CD4-positive, alpha-beta T cell treated with Interleukin-4 for 4 hours (primary cell): ENCODE measurements at places on chromosomes 3 and 15.

GRCh38 chr3:31448882-31449243 is 83.9 kb upstream of the STT3B start:
- no peak for DNase-seq

DNA sequence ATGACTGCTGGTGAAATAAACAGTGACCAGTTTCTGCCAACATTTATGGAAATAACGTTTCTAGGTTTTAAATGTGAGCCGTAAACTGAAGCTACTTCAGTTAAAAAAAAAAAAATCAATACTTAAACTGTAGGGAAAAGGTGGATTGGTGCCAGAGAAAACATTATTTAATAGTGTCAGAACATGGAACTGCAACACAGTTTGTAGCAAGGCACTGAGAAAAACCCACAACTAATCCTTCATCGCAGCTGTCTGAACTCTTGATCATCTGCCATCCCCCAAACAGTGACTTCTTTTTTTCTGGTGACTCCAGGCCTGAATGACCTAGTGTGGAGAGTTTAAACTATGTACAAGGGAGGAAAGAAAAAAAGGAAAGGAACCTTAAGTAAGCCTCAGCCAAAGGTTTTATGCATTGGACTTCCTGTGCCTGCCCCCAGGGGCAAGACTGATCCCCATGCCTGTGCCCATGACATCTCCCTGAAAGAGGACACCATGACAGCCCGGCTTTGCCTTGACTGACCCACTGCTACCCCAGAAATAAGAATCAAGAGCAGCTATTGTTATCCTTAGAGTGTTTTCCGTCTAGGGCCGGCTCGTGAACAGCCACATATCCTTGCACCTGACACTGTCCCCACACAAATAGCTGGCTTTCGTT is 33.1 kb downstream of the CRTAP start:
- DNase-seq, result no peak

DNA sequence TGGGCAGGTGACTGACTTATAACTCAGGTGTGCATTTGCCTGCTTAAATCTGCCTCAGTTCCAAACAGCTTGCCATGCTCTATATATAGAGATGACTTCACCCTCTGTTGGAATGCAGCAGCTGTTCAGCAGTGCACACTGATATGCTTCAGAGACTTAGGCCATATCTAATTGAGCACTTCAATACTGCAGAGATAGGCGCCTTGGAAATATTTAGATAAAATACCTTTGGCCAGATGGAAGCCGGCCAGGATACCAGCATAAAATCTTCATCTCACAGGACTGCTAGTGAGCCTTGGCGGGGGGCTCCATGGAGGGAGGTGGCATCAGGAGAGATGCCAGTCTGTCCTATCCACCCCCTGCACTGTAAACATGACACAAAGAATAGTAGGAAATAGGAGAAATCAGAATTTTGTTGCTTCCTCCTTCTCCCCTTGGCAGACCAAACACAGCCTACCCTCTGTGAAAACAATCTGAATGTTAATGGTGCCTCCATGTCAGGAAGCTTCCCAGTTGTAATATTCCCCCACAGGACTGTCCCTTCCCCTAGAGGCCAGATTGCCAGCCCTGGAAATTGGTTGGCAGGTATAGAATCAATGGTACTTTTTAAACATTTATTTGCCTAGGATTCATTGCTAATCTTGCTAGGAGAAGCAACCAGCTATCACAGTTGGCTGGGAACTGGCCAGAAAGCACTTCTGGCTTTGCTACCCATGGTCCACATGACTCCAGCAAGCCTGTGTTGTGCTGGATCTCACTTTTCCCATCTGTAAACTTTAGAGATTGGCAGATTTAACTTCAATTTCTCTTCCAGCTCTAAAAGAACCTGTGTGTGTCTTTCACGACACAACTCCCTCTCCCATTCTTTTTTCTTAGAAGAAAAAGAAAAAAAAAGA is 215.5 kb upstream of the KCNMB2 start:
- no peak for DNase-seq

DNA sequence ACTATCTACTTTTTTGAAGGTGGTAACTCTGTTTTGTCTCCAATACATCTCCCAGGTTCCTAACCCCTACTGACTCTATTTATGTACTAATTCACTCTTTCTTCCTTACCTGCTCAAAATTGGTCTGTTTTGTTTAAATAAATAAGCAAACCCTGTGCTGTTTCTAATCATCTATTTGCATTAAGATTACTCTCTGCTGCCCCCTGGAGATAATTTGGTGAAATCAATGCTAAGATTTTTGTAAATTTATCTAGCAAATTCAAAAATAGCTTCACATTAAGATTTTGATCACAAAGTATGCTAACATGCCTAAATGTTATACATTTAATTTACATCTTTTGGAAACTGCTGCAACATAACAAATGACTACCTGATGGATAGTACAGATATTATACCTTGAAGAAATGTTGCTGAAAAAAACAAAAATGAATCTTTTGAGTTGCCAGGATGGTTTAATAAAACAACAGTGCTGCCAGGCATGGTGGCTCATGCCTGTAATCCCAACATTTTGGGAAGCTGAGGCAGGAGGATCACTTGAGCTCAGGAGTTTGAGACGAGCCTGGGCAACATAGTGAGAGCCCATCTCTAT is 4.4 kb upstream of the CD200R1 start:
- DNase-seq, result peak; percentile 73

- DNase-seq, result peak; percentile 41
These were observed 333.9 kb downstream of the PTPRG start for GRCh38 chr3:61894988-61895935.

DNA sequence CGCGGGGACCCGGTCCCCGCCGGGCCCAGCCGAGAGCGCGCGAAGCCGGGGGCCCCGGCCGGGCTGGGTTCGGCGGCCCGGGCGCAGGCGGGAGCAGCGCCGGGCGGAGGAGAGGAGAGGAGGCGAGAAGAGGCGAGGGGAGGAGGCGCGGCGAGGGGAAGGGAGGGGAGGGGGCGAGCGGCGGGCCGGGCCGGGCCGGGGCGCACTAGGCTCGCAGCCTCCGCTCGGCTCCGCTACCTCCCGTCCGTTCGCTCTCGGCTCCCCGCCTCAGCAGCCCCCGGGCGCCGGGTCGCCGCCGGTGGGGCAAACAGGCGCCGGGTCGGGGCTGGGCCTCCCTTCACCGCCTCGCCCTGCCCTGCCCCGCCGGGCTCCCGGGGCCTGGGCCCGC is 351 bp downstream of the INSYN1 start:
- DNase-seq, result no peak

DNA sequence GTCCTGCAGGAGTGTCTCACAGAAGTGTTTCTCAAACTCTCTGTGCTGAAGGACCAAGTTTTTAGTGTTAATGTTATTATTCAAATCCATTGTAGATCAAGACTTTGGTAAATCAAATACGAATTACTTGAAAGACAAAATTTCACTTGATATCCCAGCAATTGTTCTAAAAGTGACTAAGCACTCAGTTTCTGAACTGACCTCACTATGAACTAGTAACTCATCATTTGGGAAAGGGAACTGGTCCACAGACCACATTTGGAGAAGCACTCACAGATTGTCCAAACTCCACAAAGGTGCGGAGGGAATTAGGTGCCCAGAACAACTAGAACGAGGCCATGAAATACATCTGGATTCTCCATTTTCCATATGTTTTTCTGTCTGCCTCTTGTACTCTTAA is 25.6 kb downstream of the FAM43A start:
- no peak for DNase-seq

DNA sequence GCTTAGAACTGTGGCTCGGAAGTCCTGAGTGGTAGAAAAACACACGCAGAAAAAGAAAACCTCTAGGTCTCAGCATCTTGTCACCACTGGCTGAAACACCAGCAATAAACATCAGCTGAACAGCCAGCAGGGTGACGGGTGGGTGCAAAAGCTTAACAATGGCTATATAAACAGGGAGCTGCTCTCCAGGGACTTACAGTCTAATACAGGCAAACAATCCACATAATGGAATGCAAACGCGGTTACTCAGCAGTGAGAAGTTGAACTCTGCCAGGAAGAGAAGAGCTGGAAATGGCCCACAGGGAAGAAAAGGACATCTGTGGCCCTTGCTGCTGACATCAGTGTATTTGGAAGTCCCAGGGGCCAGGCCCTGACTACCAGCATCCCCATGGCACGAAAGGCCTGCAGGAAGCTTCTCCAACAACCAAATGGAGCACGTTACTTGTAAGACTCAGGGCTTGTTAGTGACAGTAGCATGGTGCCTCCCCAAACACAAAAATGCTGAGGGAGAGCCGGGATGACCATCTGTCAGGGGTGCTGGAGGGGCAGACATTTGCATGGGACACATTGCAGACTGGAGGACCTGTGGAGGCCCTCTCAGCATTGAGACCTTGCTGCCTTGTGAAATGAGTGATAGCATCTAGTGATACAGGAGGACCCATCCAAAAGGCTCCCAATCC is 3.0 kb downstream of the HEG1 start:
- no peak for DNase-seq

- no peak for DNase-seq
These were observed 23.6 kb downstream of the CCR1 start for GRCh38 chr3:46184469-46184868.

- peak; percentile 75 for DNase-seq
These were observed 3.5 kb upstream of the ISG20 start for GRCh38 chr15:88635318-88635717.

GRCh38 chr3:69541711-69542088 is 155.8 kb upstream of the FRMD4B start:
- no peak for DNase-seq

- no peak for DNase-seq
These were observed 45.3 kb downstream of the TCF12 start for GRCh38 chr15:56963710-56964109.

DNA sequence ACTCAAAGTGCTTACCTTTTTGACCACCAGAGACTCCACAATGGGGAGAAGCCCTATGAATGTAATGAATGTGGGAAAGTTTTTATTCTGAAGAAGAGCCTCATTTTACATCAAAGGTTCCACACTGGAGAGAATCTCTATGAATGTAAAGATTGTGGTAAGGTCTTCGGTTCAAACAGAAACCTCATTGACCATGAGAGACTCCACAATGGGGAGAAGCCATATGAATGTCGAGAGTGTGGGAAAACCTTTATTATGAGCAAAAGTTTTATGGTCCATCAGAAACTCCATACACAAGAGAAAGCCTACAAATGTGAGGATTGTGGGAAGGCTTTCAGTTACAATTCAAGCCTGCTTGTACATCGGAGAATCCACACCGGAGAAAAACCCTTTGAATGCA is 5.5 kb upstream of the ZNF35 start:
- DNase-seq, result no peak

DNA sequence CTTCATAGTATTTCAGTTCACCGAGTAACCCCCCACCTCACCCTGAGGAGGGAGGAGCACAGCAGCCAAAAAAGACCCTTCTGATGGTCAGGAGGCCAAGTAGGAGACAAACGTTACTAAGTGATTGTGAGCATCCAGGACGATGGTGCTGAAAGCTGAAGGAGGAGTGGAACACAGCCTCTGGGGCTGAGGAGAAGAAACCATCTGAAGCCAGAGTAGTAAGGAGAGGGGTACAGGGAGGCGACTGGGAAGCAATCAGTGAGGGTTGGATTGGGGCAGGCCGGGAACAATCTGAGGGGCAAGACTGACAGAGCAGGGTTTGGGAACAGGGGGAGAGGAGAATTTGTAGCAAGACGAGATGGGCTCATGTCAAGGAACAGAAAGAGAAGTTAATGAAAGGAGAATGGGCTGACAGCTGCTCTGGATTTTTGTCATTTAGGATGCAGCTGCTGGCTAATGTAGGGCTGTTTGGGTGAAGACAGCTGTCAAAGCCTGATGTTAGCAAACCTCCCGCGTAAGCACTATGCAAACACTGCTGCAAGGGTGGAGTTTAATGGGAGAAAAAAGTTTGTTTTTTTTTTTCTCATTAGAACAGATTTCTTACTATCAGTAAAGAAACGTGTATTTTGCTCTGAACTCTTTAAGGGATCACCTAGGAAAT is 622.2 kb downstream of the EDEM1 start:
- no peak for DNase-seq

DNA sequence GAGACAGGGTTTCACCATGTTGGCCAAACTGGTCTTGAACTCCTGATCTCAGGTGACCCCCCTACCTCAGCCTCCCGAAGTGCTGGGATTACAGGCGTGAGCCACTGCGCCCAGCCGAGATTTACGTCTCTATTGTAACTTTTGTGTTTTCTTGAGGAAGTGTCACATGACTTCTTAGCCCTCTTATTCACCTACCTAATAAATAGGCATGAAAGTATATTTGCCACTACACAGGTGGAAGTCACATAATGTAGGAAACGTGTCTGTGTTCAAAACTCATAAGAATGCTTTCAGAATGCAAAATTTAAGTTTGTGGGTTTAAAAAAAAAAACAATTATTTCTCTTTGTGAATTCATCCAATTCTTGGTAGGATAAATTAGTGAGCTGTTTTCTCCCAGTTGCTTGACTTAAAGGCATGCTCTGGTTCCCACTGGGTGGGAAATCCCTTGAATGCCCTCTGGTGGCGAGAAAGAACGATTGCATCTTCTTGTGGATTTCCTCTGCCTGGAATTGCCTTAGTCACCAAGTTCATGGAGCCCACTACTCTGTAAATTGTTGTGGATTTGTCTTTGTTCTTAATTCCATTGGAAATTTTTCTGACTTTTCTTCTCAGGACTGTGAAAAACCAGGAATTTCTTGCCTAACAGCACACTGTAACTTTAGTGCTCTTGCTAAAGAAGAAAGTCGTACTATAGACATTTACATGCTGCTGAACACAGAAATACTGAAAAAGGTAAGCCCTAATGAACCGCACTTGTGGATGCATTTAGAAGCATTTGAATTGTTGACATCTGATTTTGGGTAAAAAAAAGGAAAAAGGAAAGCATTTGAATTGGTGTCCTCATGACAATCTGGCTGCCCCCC is 82.2 kb upstream of the CTDSPL start:
- DNase-seq, result peak; percentile 47

DNA sequence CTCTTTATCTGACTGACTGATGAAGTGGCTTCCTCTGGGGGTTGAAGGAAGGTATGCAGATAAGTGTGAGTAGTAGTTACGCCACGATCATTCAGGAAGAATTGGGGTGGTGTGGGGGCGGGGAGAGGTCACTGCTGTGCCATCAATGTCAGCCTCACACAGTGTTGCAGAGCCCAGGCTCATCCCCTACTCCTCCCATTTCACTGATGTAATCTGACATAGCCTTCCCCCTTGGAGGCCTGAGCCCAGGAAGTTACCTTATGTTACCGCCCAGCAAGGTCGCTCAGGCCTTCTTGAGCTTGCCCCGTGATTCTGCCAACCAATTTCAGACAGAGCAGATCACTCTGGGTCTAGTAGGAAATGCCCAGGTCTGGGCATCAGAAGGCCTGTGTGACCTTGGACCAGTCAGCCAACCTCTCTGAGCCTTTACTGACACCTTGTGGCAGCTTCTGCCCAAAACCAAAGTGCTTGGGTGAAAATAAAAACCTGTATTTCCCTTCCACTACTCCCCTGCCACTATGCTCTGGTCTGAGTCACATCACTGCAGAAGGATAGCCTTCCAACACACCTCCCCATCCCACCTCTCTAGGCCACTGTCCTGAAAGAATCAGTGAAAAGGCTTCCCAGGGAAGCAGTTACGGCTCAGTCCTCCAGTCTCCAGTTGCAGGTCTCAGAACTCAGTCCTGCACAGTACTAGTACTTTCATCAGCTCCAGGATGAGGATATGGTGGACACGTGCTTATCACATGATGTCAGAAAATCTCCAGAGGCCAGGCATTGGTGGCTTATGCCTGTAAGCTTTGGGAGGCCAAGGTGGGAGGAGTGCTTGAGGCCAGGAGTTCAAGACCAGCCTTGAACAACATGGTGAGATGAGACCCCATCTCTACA is 28.1 kb upstream of the INSYN1 start:
- no peak for DNase-seq

- no peak for DNase-seq
These were observed 18.0 kb downstream of the ARL14 start for GRCh38 chr3:160695003-160695402.
